ENCODE measurements at places on chromosomes 3 and 15.

DNA sequence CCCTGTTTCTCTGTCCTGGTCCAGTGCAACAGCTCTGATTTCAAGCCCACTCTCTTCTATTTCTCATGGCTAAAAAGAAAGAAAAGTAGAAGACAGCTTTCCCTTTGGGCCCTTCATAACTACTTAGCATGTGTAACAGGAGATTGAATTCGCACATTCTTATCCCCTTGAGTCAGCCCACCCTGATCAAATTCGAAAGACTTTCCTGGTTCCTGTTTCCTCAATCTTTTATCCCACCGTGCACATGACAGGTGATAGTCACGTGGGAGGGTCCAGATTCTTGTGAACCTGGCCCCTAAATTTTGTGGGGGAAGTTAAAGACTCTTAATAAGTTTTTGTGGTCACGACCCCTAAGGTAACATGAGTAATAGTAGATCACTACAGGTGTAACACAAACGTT lies 4.7 kb upstream of the CCDC54 start:
- DNase-seq, result no peak

DNA sequence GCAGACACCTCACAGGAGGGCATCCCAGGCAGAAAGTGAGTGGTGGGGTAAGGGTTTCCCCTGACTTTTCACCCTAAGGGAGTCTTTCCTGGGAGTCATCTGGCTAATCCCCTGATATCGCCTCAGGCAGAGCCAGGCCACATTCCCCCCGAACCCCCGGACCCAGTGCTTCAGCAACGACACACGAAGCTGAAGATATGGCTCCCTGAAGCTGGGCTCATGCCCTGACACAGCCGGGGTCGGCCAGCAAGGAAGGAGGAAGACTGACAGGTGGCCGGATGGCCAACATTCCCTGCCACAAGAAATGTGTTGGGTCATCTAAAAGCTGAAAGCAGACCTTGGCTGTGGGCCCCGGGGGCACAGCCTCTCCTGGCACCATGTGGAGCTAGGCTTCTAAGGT lies 14.4 kb downstream of the CHST13 start:
- no peak for DNase-seq

- no peak for DNase-seq
Measured at GRCh38 chr3:59935025-59935424, 885.2 kb upstream of the CFAP20DC start.

- no peak for DNase-seq
Measured at GRCh38 chr3:31465999-31466398, 66.7 kb upstream of the STT3B start.

GRCh38 chr3:78139166-78139565 lies 1099.3 kb downstream of the ROBO2 start:
- DNase-seq, result no peak

DNA sequence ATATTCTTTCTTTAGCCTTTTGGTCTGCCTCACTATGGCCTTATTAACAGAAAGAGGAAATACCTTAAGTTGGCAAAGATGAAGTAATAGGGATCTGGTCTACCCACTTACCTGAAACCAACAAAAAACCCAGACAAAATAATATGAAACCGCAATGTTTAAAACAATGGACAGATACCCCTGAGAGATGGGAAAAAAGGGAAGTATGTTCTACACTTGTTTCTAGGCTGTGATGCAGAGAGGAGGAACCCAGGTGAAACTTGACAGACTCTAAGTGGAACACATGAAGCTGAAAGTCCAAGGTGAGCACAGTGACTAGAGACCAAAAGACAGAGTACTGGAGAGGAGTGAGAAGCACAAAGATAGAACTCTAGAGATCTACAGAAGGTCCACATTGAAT lies 78.4 kb downstream of the NR2E3 start:
- DNase-seq, result no peak
